NCI-H1694 treated with DMSO at 0.1 percent for 48 hours (cell line): ENCODE measurements at places on chromosomes 12 and 14.

- DNase-seq, result no peak
Observed at GRCh38 chr12:50533971-50534370, 29.2 kb downstream of the DIP2B start.

DNA sequence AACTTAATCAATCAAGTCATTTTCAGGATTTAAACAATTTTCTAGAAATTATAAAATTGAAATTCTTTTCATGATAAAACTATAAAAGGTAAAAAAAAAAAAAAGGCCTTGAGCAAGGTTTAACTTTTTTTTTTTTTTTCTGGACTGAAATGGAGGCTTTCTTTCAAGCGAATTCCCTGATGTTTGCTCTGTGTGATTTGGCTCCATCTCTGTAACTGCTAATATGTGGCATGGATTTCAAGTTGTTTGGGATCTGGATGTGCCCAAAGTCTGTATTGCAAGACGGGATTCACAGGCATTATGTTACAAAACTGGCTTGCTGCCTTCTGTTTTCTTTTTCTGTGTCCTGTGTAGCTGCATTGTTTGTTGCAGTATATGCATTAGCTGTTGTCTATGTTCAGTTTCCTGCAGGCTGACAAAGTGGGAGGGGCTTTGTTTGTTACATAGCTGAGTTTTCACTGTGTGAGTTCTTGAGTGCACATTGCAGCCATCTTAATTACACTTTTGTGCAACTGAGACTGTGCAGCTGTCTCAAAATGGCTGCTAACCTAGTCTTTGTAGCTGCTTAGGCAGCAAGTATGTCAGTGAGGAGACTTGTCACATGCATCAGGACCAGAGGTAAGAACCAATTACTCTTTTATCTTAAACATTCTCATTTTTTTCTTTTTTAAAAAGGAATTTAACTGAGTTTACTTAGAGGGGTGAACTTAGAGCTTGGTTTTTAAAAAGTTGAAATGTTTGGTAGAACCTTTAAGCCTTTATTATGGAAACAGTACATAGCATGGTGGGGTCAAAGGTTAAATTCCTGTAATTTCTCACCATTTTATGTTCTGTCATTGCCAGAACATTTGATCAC lies 19.5 kb downstream of the ATF7IP start:
- DNase-seq, result peak; percentile 86

GRCh38 chr12:96140174-96140573 lies 54.0 kb upstream of the ELK3 start:
- DNase-seq, result no peak

- no peak for DNase-seq
Observed at GRCh38 chr12:11542599-11542998, 106.9 kb upstream of the ETV6 start.

DNA sequence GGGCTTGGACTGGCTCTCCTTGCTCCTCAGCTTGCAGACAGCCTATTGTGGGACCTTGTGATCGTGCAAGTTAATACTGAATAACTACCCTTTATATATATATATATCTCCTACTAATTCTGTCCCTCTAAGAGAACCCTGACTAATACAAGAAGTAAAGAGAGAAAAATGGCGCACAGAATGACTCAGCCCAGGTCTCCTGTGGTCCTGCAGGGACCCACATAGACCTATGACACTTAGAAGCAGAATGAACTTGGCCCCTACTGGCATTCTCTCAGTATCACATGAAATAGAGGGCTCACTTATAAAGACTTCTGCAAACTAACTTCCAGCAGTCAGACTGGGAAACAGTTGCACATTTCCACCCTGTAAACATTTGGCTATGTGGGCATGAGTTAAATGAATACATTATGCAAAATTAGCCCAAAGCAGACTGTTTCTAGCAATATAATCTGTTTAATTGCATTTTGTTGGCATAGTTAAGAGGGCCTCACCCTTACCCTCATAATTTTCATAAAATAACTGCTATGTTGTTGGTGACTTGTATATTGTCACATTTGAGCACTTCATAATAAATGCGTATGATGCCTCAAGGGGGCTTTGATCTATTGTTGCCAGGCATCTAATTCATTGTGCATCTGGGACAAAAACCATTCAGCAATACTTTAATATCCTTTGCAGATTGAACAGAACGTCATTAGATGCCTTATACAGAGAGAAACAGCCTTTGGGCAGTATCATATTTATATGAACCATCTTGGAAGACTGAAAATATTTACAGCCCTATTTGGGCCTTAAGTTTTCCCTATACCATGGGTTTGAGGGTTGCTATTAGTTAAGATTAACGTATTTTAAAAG lies 349.7 kb upstream of the DIO2 start:
- DNase-seq, result no peak

DNA sequence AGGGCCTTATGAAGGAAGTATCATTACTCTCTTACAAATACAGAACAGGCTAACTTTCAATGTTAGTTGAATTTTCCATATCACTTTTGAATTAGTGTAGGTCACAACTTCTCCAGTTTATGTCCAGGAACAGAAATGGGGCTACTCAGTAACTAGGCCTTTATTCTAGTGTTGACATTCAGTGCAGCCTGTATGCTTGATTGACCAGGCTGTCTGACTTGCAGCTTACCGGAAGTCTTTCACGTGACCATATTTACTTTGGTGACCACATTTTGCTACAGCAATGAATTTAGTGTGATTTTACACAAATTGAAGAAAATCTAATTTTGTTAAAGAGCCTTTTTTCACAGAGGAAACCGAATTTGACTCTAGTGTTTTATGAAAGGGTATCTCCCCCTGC lies 12.4 kb downstream of the MTERF2 start:
- no peak for DNase-seq

DNA sequence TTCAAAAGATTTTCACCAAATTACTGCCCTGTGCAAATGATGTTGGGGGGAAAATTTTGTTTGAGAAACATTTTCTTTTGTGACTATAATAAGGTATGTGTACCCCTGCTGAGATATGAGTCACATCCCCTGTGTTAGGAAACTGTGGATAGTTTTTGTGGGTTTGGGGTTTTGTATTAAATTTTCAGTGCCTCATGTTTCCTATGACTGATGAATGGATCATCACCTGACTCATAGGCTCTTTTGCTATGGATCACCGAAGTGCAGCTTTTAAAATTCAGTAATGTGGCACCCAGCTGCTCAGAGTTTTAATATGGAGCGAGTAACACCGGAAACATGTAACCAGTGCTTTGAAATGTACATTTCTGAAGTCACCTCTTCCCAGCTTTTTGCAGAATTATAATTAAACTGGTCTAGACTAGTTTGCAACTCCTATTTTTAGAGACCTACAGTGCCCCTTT lies 167.4 kb upstream of the HMGA2 start:
- no peak for DNase-seq

DNA sequence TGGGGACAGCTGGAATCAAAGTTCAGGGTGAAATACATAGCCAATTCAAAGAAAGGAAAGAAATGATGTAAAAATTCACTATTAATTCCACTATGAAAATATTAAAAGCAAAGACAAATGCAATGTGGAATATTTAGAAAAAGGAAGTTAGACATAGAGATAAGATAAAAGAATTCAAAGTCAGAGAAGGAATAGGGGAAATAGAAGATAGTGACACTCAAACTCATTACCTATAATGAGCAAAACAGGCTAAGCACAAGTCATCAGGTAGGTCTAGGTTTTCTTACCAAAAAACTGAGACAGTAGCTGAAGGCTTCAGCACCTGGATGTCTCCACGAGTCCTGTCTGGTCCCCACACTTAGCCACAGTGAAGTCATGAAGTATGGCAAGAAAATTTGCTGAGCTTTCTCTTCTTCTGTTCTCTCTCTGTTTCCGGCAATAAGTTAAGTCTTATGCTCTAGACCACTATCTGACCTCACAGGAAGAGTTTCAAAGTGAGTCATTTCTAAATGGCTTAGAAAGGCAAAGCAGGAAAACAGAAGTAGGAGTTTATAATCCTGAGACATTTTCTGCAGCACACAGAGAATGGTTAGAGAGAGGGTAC lies at the start of gene C3AR1:
Gene C3AR1 (minus strand): TSS at position 369 of the 604 bp plus-strand sequence. CDS start 6,174 bp downstream, outside the sequence.
- no peak for DNase-seq

- no peak for DNase-seq
Observed at GRCh38 chr14:53519137-53519536, 366.0 kb upstream of the DDHD1 start.

GRCh38 chr12:123055281-123055766 lies 74.8 kb downstream of the ARL6IP4 start:
- peak; percentile 98 for DNase-seq

- DNase-seq, result no peak
Observed at GRCh38 chr14:36176524-36176923, at the start of gene PTCSC3. Gene PTCSC3 (minus strand): TSS chr14:36176722.

DNA sequence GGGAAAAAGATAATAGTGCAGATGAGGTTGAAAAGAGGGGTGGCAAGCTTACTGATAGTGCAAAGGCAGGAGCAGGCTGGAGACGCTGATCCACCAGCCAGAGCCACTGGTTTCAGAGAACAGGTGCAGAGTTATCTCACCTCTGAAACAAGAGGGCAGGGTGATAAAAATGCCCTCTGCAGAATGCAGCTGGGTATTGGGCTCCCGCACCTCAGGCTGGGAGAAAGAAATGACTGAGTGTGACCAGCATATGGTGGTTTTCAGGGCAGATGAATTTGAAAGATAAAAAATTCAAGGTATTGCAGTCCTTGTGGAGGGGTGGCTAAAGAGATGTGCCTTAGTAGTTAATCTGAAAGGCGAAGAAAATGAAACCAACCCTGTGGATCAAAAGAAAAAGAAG lies 2.9 kb upstream of the TMEM30B start:
- no peak for DNase-seq

GRCh38 chr12:48943221-48943620 lies 14.1 kb downstream of the ARF3 start:
- no peak for DNase-seq

GRCh38 chr12:15171012-15171655 lies 50.1 kb downstream of the RERG start:
- DNase-seq, result no peak

DNA sequence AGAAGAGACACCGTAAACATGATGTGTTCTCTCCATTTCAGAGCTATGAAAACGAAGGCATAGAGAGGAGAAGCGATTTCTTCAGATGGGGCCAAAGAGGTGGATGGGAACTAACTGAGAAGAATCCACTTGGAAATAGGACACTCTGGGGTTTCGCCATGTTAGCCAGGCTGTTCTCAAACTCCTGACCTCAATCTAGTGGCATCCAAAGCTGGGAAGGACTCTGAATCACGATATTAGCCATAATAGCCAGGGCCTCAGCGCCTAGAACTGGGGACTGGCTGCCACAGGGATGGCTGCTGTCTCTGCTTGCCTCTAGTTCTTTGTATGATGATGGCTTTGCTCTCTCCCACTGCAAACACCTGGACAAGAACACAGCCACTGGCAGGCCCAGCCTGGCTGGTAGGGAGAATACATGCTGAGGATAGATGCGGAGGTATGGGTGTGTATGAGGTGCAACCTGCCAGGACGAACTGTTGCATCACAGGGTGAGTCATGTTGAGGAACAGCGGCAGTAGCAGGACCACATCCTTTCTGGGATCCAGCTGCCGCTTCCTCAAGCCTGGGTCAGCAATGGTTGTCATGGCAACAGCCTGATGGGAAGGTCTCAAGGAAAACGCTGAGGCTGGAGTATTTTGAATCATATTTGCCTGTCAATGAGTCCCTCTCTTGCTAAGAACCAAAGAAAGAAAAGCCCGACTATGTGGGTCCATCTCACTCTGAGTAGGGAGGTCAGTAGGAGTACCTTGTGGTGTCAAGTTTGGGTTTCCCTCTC lies 31.1 kb downstream of the CCDC177 start:
- DNase-seq, result peak; percentile 5

DNA sequence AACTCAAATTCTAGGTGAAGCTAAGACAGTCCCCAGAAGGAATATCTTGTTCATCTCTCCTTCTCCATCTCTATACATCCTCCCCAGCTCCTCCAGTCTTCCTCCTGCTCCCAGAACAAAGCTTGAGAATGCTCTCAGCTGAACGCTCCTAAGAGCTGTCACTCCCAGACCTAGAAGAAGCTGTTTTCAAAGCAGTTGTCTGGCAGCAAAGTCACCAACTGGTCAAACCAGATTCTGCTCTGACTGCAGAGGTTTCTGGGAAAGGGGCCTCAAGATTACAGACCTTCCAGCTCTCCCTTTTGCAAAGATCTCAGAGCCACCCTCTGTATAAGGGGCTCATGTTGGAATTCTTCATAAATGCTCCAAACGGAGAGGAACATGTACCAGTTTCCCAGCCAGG lies 9.6 kb upstream of the HSPB8 start:
- no peak for DNase-seq

GRCh38 chr12:19044430-19044829 lies 85.1 kb upstream of the PLEKHA5 start:
- DNase-seq, result no peak

- DNase-seq, result no peak
Observed at GRCh38 chr12:110074089-110074488, 25.8 kb upstream of the C12orf76 start.

GRCh38 chr14:66315548-66315947 lies 170.6 kb upstream of the CCDC196 start:
- no peak for DNase-seq

DNA sequence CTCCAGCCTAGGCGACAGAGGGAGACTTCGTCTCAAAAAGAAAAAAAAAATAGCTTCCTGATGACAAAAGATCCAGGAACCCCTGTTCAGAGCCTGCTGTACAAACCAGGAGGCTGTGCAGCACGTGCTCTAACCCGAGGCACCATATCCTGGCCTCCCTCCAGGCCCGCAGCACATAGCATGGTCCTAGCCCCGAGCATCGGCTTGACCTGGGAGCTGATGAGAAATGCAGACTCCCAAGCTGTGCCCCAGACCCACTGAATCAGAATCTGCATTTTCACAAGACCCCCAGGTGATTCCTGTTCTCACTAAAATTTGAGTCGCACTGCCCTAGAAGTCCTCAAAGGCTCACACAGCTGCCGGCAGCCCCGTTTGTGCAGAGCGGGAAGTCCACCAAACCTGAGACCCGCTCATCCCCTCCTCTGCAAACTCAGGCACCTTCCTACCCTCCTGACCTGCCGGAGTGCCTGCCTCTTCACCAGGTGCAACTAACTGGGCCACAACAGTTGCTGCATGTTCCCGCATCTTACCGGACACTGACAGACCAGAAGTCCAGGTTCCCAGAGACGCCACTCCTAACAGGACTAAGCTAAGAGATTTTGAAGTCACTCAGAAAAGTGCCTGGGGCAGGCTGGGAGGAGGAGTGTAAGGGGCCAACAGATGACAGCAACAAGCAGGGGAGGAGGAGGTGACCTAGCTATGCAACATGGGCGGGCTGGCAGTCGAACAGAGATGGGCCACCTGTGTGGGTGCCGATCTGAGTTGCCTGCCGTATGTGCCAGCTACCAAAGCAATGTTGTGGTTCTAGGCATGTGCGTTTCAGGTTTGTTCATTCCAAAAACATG lies 24.0 kb upstream of the RIN3 start:
- DNase-seq, result no peak

- DNase-seq, result peak; percentile 44
Observed at GRCh38 chr14:59632381-59632780, 55.8 kb upstream of the CCDC175 start.
